ENCODE measurements at places on chromosomes 2 and 18. TPM values are rescaled to one million over a fixed set of nuclear protein-coding genes. Genes with fewer than 3 reads are reported as not detected.
A peak's percentile ranks its signal among the peaks of the same experiment; 100 is the strongest.

DNA sequence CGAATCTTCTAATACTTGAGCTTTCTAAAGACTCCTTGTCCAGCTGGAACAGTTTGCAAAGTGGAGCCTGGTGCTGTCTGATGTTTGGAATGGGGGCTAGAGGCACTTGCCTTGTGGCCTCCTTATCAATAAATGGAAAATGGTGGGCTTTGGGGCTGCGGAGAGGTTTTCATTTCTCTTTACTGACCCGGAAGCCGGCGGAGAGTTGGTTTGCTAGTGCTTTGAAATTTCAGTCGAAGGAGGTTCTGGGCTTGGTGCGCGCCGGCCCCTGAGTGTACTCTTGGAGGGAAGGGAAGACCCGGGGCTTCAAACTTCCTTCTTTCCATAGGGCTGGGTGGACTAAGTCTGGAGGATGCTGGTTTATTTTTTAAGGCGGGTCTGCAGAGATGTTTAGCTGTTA is 714 bp downstream of the RPIA start:
- DNase-seq: peak; percentile 71

DNA sequence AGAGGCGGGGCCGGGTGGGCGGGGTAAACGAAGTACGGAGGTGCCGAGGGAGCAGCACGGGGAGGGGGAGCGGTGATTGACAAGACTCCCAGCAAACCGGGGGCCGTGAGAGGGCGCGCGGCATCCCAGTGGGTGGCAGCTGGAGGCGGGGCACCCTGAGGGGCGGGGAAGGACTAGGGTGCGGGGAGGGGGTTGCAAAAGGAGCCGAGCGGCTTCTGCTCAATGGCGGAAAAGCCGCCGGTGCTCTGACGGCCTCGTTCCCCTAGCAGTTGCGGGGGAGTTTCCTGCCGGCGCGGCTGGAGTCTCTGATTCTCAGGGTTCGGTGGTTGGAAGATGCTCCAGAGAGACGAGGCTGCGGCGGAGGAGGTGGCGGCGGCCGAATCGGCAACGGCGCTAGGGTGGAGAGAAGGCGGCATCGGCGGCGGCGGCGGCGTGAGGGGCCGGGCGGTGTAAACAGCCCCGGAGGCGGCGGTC is at the start of gene PPM1B:
Gene PPM1B, plus strand, starts transcription at position 195 of the 474 bp plus-strand sequence. CDS start 32,325 bp downstream, outside the sequence.
- DNase-seq: peak; percentile 100

GRCh38 chr2:159753797-159754196 is 41.5 kb downstream of the MARCHF7 start:
- no peak for DNase-seq

GRCh38 chr18:70463085-70463484 is 174.2 kb downstream of the SOCS6 start:
- DNase-seq: no peak

GRCh38 chr2:69469375-69469774 is 32.1 kb upstream of the NFU1 start:
- no peak for DNase-seq

DNA sequence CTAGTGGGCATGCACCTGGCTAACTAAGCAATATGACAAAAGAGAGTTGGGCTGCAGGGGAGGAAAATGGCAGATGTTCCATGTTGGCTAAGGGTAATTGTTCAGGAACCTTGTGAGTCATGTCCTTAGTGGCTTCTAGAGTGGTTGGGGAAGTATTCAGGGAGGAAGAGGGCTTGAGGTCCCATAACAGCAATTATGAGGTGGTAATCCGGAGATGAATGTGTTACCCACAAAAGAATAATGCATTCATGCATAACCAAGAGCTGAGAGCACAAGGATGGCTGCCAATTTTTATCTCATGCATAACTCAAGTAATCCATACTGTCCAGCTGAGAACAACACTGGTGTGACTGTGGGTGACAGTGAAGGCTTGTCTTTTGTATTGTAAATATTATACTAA is 42.9 kb downstream of the TMEFF2 start:
- DNase-seq: no peak

GRCh38 chr2:88307817-88308216 is 137.7 kb downstream of the THNSL2 start:
- no peak for DNase-seq

DNA sequence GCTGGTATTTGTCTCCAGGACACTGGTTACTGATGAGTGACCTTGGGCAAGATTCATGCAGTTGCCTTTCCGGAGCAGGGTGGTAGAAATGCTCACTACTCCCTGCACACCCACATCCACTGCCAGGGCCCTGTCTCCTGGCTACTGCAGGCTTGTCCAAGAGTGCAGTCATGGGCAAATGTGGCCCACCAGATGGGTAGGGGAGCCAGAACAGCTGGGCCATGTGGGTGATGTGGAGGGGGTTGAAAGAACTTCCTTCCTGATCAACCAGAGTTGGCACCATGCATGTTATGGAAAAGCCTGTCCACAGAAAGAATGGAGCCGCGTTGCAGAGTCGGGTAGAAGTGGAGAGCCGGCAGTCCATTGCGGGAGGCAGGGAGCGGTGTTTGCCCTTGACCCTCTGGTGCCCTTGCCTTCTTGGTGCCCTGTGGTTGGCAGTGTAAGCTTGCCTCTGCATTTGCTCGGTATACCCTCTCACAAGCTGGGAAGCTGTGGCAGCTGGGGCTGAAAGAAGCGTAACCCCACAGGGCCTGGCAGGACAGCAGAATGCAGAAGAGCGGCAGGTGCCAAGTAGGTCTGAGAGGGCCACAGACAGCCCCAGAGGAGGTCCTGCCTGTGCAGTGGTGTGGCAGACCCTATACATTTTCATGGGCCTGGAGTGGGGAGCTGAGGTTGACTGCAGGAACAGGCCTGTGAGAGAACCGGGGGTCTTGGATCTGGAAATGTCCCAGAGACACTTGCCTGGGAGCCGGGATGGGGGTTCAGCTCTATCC is 253.2 kb downstream of the TFCP2L1 start:
- DNase-seq: no peak

DNA sequence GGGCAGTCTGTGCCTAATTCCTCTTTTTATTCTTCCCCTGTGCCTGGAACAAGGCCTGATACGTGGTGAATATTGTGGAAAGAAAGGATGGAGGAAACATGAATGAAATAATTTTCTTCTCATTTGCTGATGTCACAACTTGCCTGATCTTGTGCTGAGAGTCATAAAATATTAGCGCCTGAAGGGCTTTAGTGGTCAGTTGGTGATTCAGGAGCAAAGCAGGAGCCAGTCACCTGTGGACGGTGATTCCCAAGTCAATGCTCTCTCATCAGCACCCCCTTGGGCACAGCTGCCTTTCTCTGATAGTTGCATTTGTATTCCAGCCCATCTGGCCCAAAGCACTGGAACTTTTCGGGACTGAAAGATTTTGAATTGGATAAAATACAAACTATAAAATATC is 502.6 kb upstream of the RAB12 start:
- no peak for DNase-seq

DNAJC5G gene
- 1.9 TPM for total RNA-seq

DSC2 gene
- total RNA-seq: 26.0 TPM

Data from Right ventricle myocardium inferior (tissue), 1 donor.